ENCODE measurements at places on chromosomes 3 and 15.

- no peak for DNase-seq
Measured at GRCh38 chr3:128523591-128523990, 30.6 kb upstream of the GATA2 start.

DNA sequence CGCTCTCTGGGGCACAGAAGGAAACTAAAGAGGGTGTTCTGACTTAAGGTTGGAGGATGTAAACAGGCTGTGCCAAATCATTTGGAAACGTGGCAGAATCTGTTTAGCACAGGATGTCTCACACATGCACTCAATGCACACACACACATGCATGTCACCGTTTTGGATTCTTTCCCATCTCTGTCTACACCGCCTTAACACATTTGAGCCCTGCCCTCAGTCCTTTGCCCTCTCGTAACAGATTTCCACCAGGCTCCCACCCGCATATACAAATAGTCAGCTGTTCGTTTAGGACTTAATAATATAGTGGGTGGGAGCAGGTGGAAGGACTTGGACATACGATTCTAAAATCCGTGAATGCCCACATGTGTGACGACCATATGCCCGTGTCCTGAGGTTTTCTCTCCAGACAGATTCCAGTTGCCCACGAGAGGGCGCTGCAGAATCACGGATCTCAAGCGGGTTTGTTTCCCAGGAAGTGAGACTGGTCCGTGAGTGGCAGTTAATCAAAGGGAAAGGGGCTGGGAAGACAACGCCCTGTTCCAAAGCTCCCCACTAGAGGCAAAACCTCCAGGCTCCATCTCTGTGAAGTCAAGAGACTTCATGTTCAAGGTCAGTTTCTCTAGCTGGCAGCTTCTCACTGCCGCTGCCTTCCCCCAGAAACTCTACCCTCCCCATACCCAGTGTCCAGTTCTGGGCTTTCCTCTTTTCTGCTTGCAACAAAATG is 44.5 kb downstream of the NOX5 start:
- DNase-seq, result peak; percentile 87

DNA sequence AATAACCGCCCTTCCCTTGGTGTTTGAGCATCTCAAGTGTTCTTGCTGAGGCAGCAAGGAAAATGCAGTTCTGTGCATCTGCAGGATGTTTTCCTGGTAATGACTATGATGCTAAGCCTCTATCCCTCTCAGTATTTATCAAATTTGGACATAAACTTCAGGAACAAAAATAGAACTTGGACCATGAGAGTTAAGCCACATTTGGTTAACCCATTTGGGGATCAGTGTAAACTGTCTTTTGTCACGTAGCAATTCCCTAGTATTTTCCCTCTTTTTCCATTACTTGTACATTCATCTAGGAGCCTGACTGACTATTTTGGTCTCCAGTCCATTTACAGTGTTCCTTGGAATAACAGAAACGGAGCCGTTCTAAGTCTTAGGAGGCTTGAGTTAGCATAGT is 250.8 kb downstream of the RBMS3 start:
- no peak for DNase-seq

DNA sequence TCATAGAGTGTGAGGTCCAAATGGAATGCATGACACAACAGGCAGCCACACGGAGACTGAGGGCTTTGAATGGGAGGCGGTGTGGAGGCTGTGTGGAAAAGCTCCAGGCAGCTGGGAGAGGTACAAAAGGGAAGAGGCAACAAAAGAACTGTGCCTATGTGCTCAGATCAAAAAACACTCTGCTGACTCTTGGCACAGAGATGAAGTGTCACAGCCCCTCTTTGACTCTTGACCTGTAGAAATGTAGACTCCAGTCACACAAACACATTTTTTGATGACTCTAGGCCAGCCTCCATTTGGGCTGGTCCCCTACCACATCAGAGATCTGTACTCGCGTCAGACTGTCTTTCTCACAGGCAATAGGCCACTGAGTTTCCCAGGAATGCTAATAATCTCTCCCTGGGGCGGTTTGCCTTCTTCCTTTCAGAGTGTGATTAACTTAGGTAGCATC is 456.0 kb downstream of the TUSC7 start:
- peak; percentile 33 for DNase-seq

DNA sequence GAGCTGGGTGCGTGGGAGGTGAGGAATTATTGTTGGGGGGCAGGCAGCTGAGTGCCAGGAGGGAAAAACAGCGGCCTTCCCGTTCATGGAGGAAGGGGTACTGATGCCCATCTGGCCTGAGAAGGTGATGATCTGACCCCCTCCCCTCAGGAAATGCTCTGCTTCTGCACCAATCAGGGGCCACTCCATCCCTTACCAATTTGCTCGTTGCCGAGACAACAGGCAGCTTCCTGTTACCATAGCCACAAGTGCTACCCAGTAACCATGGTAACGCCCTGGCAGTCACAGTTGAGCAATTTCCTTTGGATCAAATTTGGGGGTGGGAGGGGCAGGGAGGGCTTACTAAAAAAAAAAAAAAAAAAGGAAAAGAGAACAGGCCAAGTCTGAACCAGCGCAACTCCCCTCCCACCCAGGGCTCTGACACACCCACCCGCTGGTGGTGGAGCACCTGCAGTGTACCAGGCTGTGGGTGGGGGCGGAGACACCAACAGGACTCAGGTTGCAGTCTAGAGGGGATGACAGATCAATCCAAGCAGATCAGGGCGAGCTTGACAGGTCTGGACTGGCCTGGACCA is 13.7 kb downstream of the CELF6 start:
- peak; percentile 49 for DNase-seq

- no peak for DNase-seq
Measured at GRCh38 chr3:18745472-18745871, 320.3 kb upstream of the SATB1 start.

- no peak for DNase-seq
Measured at GRCh38 chr3:12198301-12198700, 39.6 kb upstream of the TIMP4 start.

DNA sequence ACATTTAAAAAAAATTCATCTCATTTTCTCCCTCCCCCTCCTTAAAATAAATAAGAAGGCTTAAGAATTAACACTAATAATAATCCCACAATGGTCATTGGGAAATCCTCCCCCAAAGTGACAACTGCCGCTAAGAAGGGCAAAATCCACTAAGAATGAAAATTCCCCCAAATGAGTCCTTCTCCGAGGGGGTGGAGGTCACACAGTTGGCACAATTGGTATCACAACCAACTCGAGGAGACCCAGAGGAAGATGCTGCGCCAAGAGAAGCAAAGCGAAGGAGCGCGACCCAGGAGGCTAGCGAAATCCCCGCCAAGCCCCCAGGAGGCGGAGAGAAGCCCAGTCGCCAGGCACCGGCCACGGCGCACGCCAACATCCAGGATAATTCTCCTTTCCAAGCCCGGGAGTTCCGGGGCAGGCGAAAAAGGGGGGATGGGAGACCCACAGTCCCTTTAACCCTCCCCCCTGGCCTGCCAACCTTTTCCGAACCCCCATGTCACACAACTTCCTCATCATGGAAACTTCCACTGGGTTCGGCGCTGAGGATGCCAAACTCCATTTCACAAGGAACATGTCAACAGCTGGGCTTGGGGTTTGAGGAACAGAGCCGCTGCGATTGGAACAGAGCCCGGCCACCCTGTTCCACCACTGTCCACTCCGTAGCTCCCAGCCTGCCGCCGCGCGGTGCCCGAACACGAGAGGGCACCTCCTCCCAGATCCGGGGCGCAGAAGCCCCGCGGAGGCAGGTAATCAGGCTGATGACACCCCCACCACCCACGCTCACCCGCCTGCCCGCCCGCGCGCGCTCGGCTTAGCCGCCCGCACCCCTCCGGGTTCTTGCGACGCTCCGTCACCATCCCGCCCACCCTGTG is 668 bp downstream of the THRB start:
- DNase-seq, result peak; percentile 57

- no peak for DNase-seq
Measured at GRCh38 chr3:17850448-17850847, 108.0 kb upstream of the TBC1D5 start.

- no peak for DNase-seq
Measured at GRCh38 chr15:93150910-93151881, 62.2 kb upstream of the RGMA start.

- no peak for DNase-seq
Measured at GRCh38 chr3:43489930-43490329, 131.9 kb downstream of the ANO10 start.

GRCh38 chr3:66629150-66629981 is 128.5 kb upstream of the LRIG1 start:
- DNase-seq, result no peak

- no peak for DNase-seq
Measured at GRCh38 chr3:71585887-71586809, 2.6 kb upstream of the FOXP1 start.

DNA sequence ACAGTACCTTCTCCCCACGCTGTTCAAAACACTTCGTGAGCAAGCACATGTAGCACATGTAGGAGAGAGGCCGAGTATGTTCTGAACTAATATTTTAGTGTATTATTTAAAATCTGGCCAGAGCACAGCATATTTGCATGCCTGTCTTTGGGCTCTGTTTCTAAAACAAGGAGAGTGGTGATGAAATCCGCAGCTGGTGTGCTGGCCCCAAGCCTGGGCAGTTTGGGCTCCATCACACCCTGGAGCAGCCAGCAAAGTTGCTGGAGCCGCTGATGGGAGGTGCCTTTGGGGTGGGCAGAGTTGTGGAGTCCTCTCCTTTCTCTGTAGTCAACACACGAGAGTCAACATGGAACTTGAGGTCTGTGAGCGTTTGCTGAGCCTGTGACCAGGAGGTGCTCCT is 116.6 kb downstream of the SLCO3A1 start:
- DNase-seq, result no peak

DNA sequence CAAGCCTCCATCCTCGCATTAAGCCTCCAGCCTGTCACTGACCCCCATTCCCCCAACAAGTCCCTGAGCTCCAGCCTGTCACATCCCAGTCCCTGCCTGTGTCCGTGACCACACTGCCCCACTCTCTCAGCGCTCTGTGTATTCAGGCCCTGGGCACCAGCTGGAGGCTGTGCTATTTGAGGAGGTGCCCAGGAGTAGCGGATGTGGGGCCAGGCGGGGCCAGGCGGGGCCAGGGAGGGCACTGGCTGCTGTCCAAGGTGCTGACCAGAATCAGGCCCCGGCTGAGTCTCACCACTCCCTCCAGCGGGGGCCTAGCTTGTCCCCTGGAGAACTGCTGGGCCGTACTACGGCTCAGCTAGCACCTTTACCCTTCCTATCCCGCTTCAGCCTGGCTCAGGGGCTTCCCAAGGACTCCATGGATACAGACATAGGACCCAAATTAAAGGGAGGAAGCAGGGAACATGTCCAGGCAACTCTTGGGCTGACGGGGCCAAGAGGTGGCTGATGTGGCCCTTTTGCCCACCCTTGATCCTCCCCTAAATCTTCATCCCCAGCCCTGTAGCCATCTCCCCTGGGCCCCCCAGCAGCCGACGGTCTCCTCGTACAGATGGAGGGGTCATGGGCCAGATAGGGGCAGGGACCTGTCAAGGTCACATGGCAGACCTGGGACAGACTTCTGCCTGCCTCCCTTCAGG is 1.1 kb downstream of the HHATL start:
- DNase-seq, result peak; percentile 85

- peak; percentile 42 for DNase-seq
Measured at GRCh38 chr15:89749951-89750559, 994 bp downstream of the MESP1 start.

DNA sequence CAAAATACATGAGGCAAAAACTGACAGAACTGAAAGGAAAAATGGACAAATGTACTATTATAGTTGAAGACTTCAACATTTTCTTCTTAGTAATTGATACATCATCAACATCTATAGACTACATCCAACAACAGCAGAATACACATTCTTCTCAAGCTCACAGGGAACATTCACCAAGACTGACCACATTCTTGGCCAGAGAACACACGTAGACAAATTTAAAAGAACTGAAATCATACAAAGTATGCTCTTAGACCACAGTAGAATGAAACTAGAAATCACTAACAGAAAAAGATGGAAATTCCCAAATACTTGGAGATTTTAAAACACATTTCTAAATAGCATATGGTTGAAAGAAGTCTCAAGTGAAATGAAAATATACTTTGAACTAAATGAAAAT is 55.1 kb upstream of the NSMCE3 start:
- DNase-seq, result no peak

GRCh38 chr3:40468018-40468417 is 8.9 kb upstream of the ZNF619 start:
- DNase-seq, result no peak

- DNase-seq, result no peak
Measured at GRCh38 chr15:60797444-60798040, 318.6 kb upstream of the ICE2 start.

GRCh38 chr3:195570344-195570743 is 13.4 kb downstream of the APOD start:
- no peak for DNase-seq

- no peak for DNase-seq
Measured at GRCh38 chr3:1499694-1500093, 406.9 kb downstream of the CNTN6 start.

DNA sequence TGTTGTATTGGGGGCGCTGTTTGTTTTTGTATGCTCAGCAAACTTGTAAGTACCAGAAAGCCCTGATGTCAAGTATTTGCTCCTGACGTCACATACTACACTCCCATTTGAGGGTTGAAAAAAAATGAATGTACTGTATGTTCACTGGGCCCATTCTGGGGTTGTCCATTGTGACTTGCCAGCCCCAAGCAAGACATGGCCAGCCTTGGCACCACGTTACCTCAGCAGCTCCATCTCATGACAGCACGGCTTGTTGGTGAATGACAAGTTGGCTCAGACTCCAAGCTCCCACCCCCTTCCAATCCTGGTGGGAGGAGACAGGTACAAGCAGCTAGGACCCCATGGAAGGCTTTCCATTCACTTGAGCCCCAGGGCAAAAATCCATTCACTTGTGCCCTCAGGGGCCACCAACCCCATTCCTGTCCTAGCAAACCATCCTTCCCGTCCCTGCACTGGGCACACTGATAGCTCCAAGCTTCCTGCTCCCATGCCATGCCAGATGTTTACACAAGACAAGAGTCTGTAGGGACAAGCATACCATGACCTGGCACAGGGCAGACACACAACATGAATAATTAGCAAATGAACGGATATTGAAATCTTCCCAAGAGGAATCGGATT is 1.6 kb downstream of the PHGR1 start:
- DNase-seq, result no peak

All from H9 (cell line).